ENCODE measurements at places on chromosomes 3 and 15. TPM values are rescaled to one million over a fixed set of nuclear protein-coding genes. Genes with fewer than 3 reads are reported as not detected.

LMLN gene
- total RNA-seq, result 11.7 TPM

NSMCE3 gene
- total RNA-seq, result 12.7 TPM

HHATL gene
- total RNA-seq, result not detected

TF gene
- 0.36 TPM for total RNA-seq

AHSG gene
- not detected for total RNA-seq

GNB4 gene
- 144 TPM for total RNA-seq

DNAJB11 gene
- 62.3 TPM for total RNA-seq

SH3BP5 gene
- total RNA-seq, result 30.8 TPM

TTC23 gene
- total RNA-seq, result 35.8 TPM

PLSCR2 gene
- not detected for total RNA-seq

GOLGA6B gene
- total RNA-seq, result under 0.01 TPM

GOLIM4 gene
- 20.7 TPM for total RNA-seq

PEX5L gene
- total RNA-seq, result 5.1 TPM

ZDHHC19 gene
- 0.33 TPM for total RNA-seq

SERINC4 gene
- total RNA-seq, result under 0.01 TPM

FBLN2 gene
- total RNA-seq, result 1.8 TPM

PRR20G gene
- total RNA-seq, result not detected

FETUB gene
- not detected for total RNA-seq

TGM4 gene
- not detected for total RNA-seq

TNFAIP8L3 gene
- total RNA-seq, result not detected

MINAR1 gene
- total RNA-seq, result 1.7 TPM

SLC28A2 gene
- total RNA-seq, result not detected

PIERCE2 gene
- 1.4 TPM for total RNA-seq

TRPM1 gene
- total RNA-seq, result 240 TPM

TNFSF10 gene
- 1.7 TPM for total RNA-seq

ARPC4 gene
- 317 TPM for total RNA-seq

MKRN3 gene
- total RNA-seq, result 2.2 TPM

SLC12A1 gene
- not detected for total RNA-seq

SLC6A11 gene
- not detected for total RNA-seq

OIP5 gene
- total RNA-seq, result 26.0 TPM
